Mesothelial cell of epicardium (in vitro differentiated cells): ENCODE measurements at places on chromosomes 16 and 17. TPM values are rescaled to one million over a fixed set of nuclear protein-coding genes. Genes with fewer than 3 reads are reported as not detected.

The KRTAP3-1 gene
- 0.41 to 1.3 TPM (median 0.95 TPM) in 3 replicates for total RNA-seq

DNA sequence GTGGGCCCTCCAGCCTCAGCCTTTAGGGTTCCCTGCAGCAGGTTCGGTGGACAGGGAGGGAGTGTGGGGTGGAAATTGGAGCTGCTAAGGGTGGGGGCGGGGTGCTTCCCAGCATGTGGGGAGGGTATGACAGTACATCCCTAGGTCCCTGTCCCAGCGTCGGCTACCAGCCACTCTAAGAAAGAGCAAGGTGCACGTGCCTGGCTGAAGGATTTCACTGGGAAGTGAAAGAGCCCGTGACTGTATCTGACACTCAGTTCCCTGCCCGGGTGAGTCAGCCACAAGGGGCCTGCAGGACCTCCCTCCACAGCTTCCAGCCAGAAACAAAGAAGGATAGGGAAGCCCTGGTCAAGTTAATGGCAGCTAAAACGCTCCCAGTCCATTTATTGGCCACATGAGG, 4.1 kb downstream of the SNRNP25 start:
- H3K4me1 ChIP-seq: peaks cover 25% of the 10 kb centered on the region
- no peaks in the 10 kb centered on the region for H3K27me3 ChIP-seq
- no peak overlapping the region for H3K27ac ChIP-seq

DNA sequence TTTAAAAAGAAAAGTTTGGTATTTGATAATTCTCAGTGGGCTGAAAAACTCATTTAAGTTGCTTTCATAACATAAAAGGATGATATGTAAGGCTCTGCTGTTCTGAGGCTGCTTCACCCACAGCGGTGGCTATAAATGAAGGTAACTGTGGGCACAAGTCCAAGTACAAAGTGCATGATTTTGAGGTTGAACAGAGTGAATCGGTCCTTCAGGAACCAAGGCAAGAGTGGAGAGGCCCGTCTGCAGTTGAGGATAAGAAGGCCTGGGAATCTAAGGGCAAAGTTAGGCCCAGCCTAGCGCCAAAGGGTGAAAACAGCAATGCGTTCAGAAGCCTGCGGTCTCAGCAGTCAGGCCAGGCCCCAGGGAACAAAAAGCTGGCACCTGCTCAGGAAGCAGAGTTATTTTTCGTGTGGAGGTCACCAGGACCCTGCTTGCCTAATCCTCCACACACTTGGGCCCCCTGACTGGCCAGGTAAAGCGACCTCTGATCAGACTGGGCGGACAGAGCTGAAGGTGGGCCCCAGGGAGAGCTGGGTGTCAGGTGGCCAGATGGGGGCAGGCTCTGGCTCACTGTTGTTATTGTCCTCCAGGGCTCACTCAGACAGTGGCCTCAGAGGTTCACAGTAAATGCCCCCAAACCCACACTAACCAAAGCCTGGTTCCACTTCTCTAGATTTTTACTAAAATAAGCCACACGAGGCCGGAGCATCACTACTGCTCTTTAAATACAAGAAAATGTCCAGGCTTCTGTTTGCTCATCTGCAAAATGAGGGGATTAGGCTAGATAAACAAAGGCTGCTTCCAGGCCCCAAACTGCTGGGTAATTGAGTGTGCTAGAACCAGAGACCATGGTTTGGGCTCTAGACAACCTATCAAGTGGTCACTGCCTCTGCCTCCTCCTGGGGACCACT, 46.5 kb downstream of the TEX2 start:
- H3K27ac ChIP-seq: peak overlapping the region; percentile 95
- H3K4me1 ChIP-seq: peaks cover 52% of the 10 kb centered on the region
- peaks cover 4% of the 10 kb centered on the region for H3K27me3 ChIP-seq
- no peak overlapping the region for H3K4me3 ChIP-seq

DNA sequence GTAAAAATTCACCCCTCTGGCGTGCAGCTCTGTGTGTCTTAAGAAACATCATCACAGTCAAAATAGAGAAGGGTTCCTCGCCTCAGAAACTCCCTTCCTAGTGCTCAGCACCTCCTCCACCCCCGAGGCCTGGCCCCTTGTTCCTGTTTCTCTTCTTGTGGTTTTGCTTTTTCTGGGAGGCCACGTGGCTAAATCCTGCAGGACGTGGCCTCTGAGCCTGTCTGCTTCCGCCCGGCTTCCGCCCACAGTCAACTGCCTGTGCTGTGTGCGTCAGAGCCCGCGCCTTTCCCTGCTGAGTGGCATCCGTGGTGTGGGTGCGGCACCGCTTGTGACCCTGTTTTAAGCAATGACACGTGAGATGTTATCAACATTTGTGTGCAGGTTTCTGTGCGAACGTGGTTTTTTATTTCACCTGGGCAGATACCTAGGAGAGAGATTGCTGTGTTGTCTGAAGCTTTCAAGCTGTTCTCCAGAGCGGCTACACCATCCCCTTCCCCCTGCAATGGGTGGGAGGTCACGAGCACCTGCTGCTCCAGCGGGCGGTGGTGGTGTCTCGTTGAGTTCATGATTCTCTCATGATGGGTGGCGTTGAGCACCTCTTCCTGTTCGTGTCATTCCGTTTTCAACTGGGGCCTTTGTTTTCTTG, 21.7 kb downstream of the ACSF3 start:
- peaks cover 32% of the 10 kb centered on the region for H3K36me3 ChIP-seq
- no peaks in the 10 kb centered on the region for H3K27me3 ChIP-seq
- no peak for DNase-seq

DNA sequence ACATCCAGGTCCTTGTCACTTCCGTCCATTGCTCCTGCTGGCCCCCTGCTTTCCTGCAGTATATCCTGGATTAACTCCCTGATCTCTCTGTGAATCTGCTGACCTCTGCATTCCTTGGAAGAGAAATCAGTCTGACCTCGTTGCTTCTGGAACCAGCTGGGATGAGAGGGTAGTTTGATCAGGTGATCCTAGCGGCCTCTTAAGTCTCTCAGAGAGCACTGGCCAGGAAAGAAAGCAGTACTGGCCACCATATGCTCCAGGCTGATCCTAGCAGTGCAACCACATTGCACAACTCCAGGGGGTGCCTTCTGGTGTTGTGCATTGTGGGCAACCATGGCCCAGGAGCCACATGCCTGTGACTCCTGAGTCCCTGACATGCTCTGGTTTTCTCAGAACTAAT, 79.2 kb downstream of the ARHGAP23 start:
- H3K36me3 ChIP-seq: peaks cover 6% of the 10 kb centered on the region
- H3K27me3 ChIP-seq: peaks cover 18% of the 10 kb centered on the region
- peaks cover 27% of the 10 kb centered on the region for H3K4me1 ChIP-seq
- no peak overlapping the region for H3K27ac ChIP-seq
- DNase-seq: no peak

GRCh38 chr16:78125112-78125844, 25.8 kb downstream of the WWOX start:
- no peak overlapping the region for H3K4me3 ChIP-seq
- H3K27ac ChIP-seq: no peak overlapping the region
- no peak for DNase-seq
- H3K27me3 ChIP-seq: no peaks in the 10 kb centered on the region
- H3K4me1 ChIP-seq: peaks cover 7% of the 10 kb centered on the region

GRCh38 chr16:79151-80054, 1.4 kb downstream of the MPG start:
- no peak overlapping the region for H3K27ac ChIP-seq
- no peaks in the 10 kb centered on the region for H3K27me3 ChIP-seq
- peaks cover 4% of the 10 kb centered on the region for H3K36me3 ChIP-seq
- H3K4me3 ChIP-seq: peak overlapping the region; percentile 83
- DNase-seq: no peak
- peaks cover 30% of the 10 kb centered on the region for H3K4me1 ChIP-seq

DNA sequence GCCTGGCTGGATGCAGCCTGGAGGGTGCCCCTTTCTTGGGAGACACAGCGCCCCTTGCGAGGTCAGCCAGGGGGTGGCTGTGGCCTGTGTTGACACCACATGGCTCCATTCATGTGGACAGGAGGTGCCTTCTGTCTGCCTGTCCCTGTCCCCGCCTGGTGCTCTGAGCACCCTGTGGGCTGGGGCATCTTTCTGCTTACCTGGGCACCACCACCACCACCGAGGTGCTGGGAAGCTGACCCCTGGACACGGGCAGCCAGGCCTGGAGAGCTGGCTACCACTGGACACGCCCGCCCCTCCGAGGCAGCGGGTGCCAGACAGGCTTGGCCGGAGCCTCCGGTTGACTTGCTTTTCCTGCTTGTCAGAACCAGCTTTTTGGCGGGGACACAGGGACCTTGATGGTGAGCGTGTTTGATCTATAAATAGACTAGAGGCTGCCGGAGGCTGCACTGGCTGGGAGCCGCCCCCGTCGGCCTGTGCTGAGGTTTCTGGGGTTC, 121.3 kb upstream of the GSE1 start:
- no peak overlapping the region for H3K4me3 ChIP-seq
- no peaks in the 10 kb centered on the region for H3K27me3 ChIP-seq
- H3K4me1 ChIP-seq: peaks cover 27% of the 10 kb centered on the region
- H3K27ac ChIP-seq: peak overlapping the region; percentile 57
- DNase-seq: no peak

- H3K4me3 ChIP-seq: no peak overlapping the region
- H3K27me3 ChIP-seq: no peaks in the 10 kb centered on the region
- no peaks in the 10 kb centered on the region for H3K36me3 ChIP-seq
- DNase-seq: no peak
- H3K27ac ChIP-seq: no peak overlapping the region
Observed at GRCh38 chr16:4160658-4161430, 44.6 kb upstream of the ADCY9 start.

GRCh38 chr17:53791551-53791950, 31.2 kb upstream of the KIF2B start:
- no peak overlapping the region for H3K27ac ChIP-seq
- peaks cover 8% of the 10 kb centered on the region for H3K4me1 ChIP-seq
- H3K4me3 ChIP-seq: no peak overlapping the region
- DNase-seq: no peak
- H3K36me3 ChIP-seq: no peaks in the 10 kb centered on the region
